ENCODE measurements at places on chromosomes 3 and 15. TPM values are rescaled to one million over a fixed set of nuclear protein-coding genes. Genes with fewer than 3 reads are reported as not detected.

TPRG1 gene
- total RNA-seq = 3.8 TPM

FSTL1 gene
- 117 TPM for total RNA-seq

DIPK2A gene
- 18.7 TPM for total RNA-seq

CPA3 gene
- total RNA-seq = not detected

RFX7 gene
- 0.58 TPM for total RNA-seq

RLBP1 gene
- 1.3 TPM for total RNA-seq

SNURF gene
- not detected for total RNA-seq

CHRM5 gene
- not detected for total RNA-seq

RGMA gene
- 30.1 TPM for total RNA-seq

THPO gene
- not detected for total RNA-seq

PARP16 gene
- 5.8 TPM for total RNA-seq

CHST2 gene
- total RNA-seq = 2.0 TPM

RASGRP1 gene
- total RNA-seq = 5.8 TPM

ZNF501 gene
- not detected for total RNA-seq

SMCO1 gene
- not detected for total RNA-seq

C3orf85 gene
- total RNA-seq = not detected

P3H2 gene
- 29.5 TPM for total RNA-seq

IL17RE gene
- total RNA-seq = 301 TPM

RNF13 gene
- total RNA-seq = 59.8 TPM

GASK1A gene
- 19.6 TPM for total RNA-seq

SPTBN5 gene
- 0.73 TPM for total RNA-seq

ARGFX gene
- not detected for total RNA-seq

TMEM115 gene
- 27.4 TPM for total RNA-seq

INKA1 gene
- total RNA-seq = 1.8 TPM

C3orf70 gene
- 33.5 TPM for total RNA-seq

ZBTB47 gene
- 27.2 TPM for total RNA-seq

C3orf20 gene
- total RNA-seq = not detected

SCAANT1 gene
- not detected for total RNA-seq

TRH gene
- not detected for total RNA-seq

CILP gene
- total RNA-seq = 7.0 TPM

CHRNA5 gene
- not detected for total RNA-seq

B3GALNT1 gene
- not detected for total RNA-seq

SLC28A1 gene
- not detected for total RNA-seq

TP53BP1 gene
- total RNA-seq = 58.7 TPM

RAB8B gene
- total RNA-seq = 13.5 TPM

RHCG gene
- total RNA-seq = 0.73 TPM

GOLGA8J gene
- not detected for total RNA-seq

PYGO1 gene
- 4.1 TPM for total RNA-seq

PDCD10 gene
- total RNA-seq = 119 TPM

ECE2 gene
- not detected for total RNA-seq

POPDC2 gene
- 9.6 TPM for total RNA-seq

PRR20G gene
- not detected for total RNA-seq

MUSTN1 gene
- total RNA-seq = 4.5 TPM

ISL2 gene
- total RNA-seq = 4.0 TPM

ZNF620 gene
- 6.6 TPM for total RNA-seq

CHCHD4 gene
- 9.0 TPM for total RNA-seq

GOLGA6B gene
- not detected for total RNA-seq

IDH2 gene
- total RNA-seq = 12.3 TPM

GHSR gene
- not detected for total RNA-seq

Data from stomach (tissue), 19 donors.